ENCODE measurements at places on chromosomes 5 and 9. TPM values are rescaled to one million over a fixed set of nuclear protein-coding genes. Genes with fewer than 3 reads are reported as not detected.

RGMB gene
- total RNA-seq: 2.0 TPM

DNA sequence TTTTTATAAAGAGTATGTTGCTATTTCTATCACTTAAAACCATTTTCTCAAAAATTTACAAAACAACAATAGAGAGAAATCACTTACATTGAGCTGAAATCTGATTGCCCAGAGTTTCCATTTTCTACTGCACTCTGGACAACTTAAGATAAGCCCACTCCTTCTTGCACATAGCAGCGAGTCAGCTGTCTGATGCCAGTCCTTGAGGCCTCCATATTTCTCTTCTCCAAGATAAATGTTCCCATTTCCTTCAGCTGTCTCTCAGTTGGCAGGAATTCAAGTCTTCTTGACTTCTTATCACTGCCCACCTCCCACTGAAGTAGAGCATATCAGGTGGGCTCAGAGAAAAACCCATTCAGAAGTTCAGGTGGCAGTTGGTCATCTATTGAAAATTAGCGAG is 78.5 kb upstream of the PIP5K1B start:
- no peak for ATAC-seq

DNA sequence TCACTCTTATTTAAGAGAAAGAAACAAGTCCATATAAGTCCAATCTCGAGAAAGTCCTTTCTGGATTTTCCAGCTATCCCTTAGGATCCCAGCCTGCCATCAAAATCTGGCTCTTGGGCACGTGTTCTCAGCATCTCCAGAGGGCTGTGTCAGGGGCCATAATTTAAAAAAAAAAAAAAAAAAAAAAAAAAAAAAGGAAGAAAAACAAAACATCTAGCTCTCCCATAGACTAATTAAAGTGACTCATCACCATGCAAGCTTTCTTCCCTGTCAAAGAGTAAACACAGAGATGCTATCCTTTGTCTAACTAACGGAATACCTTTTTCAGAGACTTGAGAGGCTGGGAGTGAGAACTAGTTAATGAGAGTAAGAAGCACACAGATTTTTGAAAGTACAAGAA is 44.9 kb upstream of the MYO10 start:
- ATAC-seq: no peak

ZDHHC12 gene
- total RNA-seq: 60.9 TPM

- ATAC-seq: no peak
Observed at GRCh38 chr5:150519560-150519945, 11.6 kb downstream of the NDST1 start.

GRCh38 chr5:53303105-53303504 is 177.3 kb upstream of the FST start:
- ATAC-seq: peak; percentile 96

GRCh38 chr9:129336601-129337331 is 158.7 kb upstream of the IER5L start:
- ATAC-seq: peak; percentile 71

DNA sequence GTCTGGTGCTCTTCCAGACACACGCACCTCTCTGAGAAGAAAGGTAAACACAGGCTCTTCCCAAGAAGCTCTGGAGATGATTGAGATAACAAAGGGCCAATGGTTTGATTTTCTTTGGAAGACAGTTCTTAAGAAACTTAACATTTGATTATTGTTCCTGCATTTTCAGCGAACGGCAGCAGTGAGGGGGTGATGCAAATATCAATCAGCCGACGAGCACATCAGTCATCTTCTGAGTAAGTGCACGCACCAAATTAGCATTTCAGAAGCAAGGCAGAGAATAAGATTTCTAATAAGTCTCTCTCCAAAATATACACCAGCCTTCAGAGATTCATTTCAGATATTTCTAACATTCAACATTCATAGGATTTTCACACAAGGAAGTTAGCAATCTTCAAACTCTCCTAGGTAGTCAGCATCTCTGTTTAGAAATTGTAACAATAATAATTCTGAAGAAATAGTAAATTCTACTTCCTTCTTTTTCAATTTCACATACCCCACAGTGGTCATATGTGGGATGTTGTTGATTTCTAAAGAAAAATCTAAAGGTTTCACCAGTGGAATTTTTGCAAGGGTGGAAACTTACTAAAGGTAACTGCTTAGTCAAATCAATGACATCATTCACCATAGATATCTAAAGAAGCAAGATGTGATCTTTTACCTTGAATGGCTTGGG is 250.3 kb downstream of the SEC61B start:
- no peak for ATAC-seq

GRCh38 chr5:75964008-75964407 is 119.2 kb upstream of the SV2C start:
- no peak for ATAC-seq

GRCh38 chr9:111663301-111663823 is 2.0 kb downstream of the GNG10 start:
- no peak for ATAC-seq

DNA sequence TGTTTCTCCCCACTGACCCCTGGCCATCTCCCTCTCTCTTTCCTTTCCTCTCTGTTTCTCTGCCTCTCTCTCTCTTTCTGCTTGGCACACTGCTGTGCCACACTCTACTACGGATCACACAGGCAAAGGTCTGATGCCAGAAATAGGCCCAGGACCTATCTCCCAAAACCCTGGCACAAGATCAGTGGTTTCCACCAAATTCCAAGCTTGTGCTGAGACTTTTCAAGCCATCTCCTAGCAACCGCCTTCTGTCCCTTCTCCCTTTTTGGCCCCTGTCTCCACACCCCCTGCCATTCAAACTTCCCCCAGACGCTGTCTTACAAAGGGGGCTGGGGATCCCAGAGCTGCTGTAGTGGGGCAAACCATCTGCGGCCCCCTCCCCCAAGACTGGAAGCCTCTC is 38.5 kb upstream of the RARS1 start:
- ATAC-seq: no peak

- no peak for ATAC-seq
Observed at GRCh38 chr5:66161356-66161755, 17.3 kb downstream of the SREK1 start.

DNA sequence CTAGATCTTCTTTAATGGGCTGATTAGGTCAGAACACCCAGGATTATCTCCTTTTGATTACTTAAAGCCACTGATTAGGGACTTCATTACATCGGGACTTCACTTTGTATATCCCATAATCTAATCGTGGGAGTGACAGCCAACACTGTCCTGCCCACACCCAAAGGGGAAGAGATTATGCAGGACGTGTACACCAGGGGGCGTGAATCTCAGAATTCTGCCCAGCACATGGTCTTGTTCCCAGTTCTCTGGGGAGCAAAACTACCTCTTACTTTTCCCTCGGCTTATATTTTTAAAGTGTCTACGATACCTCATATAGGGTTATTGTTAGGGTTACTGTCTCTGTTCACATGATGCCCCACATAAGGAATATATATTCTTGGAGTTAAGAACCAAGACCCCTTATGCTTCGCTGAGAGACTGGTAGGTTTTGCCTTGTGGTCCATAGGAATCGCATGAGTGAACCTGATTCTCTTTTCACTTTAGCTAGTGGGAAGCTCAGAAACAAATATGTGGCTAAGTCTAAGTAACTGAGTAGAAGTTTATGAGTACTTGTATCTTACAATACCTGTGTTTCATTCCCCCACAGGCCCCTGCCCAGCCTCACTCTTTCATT is 192.7 kb downstream of the GNA14 start:
- peak; percentile 49 for ATAC-seq

DNA sequence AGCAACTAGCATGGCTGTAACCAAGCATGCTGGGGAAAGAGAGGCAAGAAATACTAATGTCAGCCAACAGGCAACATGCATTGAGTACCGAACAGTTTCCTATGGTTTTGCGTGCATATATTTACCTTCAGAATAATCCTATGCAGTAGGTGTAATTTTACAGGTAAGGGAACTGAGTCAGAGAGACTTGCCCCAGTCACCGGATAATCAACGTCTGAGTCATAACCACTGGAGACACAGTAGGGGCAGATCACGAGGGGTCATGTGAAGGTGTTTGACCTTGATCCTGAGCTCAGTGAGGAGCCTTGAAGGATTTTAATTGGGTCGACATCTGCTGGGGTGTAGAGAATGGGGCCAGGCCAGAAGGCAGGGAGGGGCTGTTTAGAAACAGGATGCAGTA is 13.4 kb upstream of the TSC1 start:
- ATAC-seq: no peak

CDC20B gene
- total RNA-seq: not detected

DNA sequence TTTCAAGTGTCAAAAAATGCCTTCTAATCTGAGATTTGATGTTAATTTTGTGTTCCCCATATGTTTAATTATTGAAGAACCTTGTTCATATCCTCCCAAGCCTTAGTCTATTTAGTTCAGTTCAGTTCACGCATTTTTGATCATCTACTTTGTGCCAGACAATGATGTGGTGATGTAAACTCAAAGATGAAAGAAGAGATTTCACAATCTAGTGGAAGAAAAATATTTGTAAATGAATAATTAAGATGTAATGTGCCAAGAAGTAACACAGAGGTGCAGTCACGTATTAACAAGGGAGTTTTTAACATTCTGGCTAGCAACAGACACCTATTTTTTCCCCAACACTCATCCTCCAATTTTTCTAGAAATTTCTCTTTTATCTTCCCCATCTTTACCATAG is 22.1 kb upstream of the KIF2A start:
- no peak for ATAC-seq

KDM4C gene
- total RNA-seq: 46.6 TPM

PCDHB3 gene
- total RNA-seq: 0.08 TPM

OLFM1 gene
- total RNA-seq: 0.32 TPM

GRCh38 chr9:12817702-12818101 is 42.9 kb downstream of the LURAP1L start:
- ATAC-seq: no peak

DNA sequence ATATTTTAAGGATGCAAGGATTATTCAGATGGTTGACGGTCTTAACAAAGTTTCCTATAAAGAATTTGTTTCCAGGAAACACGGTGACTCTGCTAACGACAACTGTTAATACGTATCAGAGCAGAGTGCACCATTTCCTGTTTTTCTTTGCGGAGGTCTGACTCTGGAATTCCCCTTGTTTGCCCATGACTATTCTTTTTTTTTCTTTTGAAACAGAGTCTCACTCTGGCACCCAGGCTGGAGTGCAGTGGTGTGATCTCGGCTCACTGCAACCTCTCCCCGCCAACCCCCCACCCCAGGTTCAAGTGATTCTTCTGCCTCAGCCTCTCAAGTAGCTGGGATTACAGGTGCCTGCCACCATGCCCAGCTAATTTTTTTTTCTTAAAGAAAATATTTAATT is 115.9 kb downstream of the CDC42SE2 start:
- peak; percentile 68 for ATAC-seq

All from activated T-helper 17 cell treated with anti-CD3 and anti-CD28 coated beads, Interleukin-2, amount 50 U/mL, for 72 hours (primary cell).